Effector CD8-positive, alpha-beta T cell (primary cell): ENCODE measurements at places on chromosomes 6 and 20.

GRCh38 chr6:126631363-126631762 is 291.4 kb downstream of the CENPW start:
- DNase-seq = no peak

- DNase-seq = no peak
Observed at GRCh38 chr20:8342391-8342790, 210.3 kb downstream of the PLCB1 start.

- DNase-seq = no peak
Observed at GRCh38 chr20:17558154-17558940, 11.5 kb upstream of the DSTN start.

DNA sequence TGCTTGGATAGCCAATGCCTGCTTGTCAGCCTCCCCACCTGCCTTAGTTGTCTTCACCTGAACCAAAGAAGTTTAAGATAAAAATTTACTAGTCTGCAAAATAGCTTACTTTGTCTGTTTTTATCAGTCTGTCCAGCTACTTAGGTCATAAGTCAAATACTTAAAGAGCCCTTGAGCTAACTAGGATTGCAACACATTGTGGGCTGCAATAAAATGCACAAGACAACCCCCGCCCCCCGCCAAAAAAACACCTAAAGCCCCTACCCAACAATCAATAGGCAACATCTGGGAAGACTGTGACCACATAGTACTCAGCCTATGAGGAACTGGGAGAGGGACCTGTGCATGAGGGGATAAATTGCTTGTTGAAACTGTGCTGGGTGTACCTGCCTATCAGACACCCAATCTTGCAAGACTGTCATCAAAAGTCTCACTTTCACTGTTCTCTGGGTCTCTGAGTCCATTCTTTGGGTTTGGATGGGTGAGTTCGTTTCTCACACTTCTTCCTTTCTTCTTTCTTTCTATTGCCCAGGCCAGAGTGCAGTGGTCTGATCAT is 27.3 kb upstream of the ABCC10 start:
- no peak for DNase-seq

GRCh38 chr6:118708744-118709143 is 57.4 kb upstream of the CEP85L start:
- DNase-seq = no peak

GRCh38 chr6:113209315-113209714 is 647.8 kb upstream of the MARCKS start:
- no peak for DNase-seq

DNA sequence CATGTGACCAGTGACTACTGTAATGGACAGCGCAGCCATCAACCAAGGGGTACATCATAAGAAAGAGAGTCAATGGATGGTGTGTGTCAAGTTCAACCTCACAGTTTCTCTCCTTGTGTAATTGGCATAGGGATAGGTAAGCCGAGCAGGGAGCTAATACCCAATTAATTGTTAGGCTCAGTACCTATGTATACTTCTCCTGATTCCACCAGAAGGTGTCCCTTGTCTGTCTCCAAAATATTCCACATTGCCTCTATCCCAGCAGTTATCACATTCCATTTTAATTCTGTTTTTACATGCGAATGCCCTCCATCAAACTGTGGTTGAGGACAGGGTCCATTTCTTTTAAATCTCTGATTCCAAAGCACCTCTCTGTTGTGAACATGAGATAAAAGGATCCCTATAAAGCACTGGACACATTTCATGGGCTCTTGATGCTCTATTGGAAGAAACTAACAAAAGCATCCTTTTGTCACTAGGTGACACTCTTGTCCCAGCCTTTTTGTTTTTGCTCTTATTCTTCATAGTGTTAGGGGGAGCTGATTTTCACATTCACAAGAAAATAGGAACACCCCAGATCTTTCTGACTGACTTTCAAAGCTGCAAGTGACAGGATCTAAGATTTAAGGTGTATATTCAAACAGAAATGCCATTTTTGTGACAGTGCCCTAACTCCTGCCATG is 38.9 kb downstream of the FBXO9 start:
- no peak for DNase-seq

DNA sequence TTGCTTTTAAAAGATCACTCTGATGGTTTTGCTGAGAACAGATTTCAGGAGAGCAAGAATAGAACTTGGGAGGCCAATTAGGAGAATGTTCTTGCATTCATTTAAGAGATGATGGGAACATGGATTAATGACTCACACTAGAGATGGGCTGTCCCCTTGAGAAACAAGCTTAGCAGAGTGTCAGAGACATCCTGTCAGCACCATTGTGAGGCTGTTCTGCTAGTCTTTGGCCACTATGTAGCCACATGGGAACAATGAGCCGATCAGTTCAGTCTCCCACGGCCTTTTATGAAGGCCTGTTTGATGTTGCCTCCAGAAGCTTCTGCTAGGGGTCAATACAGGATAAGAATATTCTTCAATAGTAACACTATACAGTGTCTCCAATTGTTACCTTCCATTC is 113.0 kb upstream of the EYA4 start:
- no peak for DNase-seq

GRCh38 chr6:71034563-71035345 is 77.9 kb upstream of the B3GAT2 start:
- no peak for DNase-seq

DNA sequence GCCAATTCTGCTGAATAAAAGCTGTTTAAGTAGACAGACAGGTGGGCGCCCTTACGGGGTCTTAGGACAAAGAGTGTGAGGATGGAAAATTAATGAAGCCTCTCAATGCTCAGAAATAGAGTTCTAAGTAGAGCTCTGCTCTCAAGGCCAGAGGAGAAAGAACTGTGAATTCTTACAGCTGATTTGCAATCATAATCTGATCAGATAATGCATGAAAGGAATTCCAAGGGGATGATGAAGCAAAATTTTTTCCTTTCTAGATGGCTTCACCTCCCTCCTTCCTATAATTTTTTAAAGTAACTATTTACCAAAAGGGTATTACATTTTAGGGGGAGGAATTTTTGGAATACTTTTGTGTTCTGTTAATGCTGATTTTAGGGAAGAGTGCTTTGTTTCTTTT is 308.1 kb upstream of the HS3ST5 start:
- DNase-seq = no peak

DNA sequence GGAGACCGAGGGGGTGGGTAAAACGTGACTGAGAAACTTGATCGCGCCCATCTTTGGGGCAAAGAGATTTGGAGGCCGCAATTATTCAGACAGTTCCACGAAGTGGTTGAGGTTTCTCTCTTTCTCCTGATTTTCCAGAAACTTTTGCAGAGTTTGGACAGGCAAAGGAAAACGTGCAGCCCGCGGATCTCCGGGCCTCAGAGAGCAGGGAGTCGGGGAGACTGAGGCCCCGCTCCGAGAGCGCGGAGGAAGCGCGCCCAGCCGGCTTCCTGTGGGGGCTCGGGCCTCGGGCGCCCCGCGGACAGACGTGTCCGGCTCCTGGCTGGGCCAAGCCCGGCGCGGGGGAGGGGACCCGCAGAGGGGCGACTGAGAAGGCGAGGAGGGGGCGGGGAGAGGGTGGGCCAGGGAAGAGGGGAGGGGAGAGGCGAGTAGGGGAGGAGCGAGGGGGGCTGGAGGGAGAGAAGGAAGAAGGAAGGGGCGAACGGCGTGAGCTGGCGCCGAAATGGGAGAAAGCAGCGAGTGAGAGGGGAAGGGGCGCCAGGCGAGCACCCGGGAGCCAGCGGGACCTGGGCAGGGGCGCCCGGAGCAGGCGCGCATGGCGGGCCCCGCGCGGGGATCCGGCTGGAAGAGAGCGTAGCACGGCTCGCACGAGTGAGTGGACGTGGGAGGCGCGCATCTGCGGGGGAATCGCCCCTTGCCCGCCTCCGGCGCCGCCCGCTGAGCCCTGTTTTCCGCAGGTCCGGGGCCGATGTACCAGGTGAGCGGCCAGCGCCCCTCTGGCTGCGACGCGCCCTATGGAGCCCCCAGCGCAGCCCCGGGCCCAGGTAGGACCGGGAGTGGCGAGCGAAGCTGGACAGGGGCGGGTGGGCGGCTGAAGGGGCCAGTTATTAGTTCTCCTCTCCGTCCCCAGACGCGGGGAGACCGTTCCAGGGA is at the start of gene MDFI:
MDFI (plus strand) TSS at position 467 of the 933 bp plus-strand sequence; CDS start at position 749, 282 bp downstream.
- no peak for DNase-seq

DNA sequence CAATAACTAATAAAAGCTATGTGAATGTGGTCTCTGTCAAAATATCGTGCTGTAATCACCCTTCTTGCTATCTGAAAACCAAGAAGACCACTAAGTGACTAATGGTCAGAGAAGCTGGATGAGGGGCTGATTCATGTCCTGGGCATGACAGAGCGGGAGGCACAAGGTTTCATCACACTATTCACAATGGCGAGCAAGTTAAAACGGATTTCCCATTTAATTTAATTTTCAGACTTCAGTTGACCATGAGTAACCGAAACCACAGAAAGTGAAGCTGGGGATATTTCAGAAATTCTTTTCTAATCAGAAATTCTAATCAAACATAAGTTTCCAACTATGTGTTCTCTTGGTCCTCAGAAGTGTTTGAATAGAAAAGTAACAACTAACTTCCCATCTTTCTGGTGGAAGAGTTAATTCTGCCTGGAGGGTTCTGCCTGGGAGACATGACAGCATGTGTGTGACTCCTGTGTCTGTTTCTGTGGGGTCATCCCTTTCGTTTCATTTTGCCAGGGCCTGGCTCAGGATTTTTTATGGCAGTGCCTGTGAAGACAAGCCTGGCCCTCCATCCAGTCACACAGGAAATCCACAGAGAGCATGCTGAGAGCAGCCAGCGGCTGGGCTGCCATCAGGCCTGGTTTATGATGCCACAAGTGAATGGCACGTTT is 98.9 kb downstream of the FAM120B start:
- DNase-seq = no peak

DNA sequence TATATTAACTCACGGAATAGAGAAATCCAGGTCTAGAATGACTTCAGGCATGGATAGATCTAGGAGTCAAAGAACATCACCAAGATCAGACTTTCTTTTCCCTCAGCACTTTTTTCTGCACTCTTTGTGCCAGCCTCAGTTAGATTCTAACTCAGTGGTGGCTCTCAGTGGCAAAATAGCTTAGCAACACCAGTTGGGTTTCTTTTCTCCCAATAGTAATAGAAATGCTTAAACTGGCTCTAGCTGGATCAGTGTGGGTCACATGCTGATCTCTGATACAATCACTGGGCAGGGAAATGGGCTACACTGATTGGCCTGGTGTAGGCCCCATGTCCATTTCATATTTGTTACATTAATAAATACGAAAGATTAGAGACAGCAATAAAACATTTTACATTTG is 44.2 kb upstream of the ARFGEF2 start:
- DNase-seq = no peak

- DNase-seq = no peak
Observed at GRCh38 chr6:105869835-105870440, 216.2 kb upstream of the PRDM1 start.

DNA sequence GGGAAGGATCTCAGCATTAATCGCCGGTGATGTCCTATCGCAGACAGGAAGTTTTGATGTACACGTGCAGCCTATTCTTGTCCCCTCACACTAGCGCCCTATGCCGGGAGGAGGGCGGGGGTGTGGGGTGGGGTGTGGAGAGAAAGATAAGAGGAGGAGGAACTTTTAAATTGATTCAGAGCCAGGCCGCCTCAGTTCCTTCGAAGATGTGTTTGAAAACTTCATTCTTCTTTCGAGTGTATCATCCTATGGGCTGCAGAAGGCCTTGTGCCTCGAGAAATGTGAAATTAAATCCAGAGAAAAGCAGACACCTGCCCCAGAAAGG is 2.5 kb upstream of the POU3F2 start:
- no peak for DNase-seq

- no peak for DNase-seq
Observed at GRCh38 chr20:64045346-64046011, 4.0 kb downstream of the SOX18 start.

DNA sequence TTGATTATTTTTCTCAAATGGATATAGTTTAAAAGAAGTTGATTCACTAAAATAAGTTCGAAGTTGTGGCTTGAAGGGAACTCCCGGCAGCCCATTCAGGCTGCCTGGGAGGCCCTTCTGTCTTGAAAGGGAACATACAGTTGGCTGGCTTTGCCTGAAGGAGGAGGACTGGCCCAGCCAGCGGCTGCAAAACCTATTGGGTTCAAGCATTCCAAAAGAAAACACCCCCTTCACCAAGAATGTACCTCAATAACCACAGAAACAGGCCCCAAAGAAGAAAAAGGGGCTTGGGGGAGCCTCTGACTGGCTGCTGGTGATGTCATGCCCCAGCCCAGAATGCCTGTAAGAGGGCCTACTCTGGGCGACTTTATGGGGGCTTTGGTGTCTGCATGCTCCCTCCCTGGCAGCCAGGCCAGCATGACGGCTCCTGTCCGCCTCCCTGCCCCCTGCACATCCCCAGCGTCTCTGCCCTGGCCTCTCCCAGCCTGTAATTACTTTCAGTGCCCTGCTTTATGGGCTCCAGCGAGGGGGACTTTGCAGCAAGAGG is 36.5 kb downstream of the MAFB start:
- no peak for DNase-seq

DNA sequence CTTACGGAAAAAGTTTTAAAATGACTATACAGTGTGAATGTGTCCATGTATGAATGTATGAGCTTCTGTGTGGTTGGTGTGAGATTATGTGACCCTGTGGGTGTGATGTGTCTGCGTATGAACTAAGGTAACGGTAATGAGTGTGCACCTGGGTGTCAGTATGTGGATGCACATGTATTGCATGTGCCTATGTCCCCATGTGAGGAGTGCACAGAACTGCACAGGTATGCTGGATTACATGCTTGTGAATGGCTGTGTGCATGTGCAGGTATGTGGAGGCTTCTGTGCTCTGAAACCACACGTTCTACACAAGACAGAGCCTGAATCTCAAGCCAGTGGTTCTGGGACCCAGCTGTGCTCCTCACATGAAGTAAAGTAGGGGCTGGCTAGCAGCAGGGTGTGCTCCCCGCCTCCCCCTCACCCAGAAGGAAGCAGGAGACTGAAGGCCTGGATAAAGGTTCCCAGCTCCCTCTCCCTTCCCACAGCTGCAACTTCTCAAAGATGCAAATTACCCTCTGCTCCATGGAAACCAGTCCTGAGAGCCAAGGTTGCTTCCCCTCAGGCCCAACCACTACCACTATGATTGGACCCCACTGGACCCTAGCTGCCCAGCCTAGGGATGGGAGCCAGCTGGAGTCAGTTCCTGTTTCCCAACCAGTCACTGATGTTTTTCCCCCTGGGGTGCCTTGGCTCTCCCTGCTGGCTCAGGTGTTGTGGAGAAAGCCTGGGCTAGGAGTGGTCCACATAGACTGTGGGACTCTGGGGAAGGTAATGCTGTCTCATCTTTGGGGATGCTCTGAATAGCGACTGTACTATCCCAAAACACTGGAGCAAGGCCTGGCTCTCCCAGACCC is 24.8 kb upstream of the SPDEF start:
- DNase-seq = no peak

DNA sequence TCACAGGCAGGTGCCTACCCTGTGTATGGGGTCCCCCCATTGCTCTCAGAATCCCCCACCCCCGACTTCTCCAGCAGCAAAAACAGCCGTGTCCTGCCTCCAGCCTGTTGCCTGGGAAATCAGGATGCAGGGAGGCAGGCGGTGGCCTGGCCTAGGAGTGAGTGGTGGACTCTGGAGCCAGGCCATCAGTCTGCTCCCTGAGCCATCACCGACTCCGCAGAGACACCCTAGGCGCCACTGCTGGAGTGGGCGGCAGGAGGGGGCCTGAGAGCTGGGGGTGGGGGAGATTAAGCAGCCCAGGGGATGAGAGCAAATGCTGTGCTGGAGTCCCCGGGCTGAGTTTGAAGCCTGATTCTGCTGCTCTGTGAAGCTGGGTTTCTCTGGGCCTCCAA is 93.2 kb downstream of the CD40 start:
- no peak for DNase-seq

GRCh38 chr20:25863536-25864325 is 167.1 kb upstream of the ZNF337 start:
- no peak for DNase-seq

GRCh38 chr6:16374016-16374415 is 135.6 kb downstream of the GMPR start:
- DNase-seq = no peak

GRCh38 chr6:49348561-49348960 is 114.5 kb downstream of the MMUT start:
- no peak for DNase-seq
